Pancreas (tissue), 10 donors: ENCODE measurements at places on chromosomes 13 and 19.

DNA sequence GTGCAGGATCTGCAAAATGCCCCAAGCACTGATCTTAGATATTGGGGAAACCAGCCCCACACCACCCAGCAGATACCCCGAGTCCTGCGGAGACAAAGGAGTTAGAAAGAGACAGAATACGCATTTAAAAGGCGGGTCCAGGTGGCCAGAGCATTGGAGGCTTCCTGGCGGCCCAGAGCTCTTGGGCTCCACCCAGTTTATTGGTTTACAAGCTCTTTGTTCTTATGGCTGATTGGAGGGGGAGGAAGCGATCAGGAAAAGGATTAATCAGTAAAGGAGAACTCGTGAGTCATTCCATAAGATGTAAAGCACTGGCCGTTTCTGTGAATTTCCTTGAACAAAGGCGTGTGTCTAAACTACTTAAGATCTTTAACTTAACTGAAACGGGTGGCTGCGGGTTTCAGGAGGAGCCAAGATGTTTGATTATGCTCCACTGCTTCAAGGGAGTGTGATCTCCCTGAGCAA lies 926 bp downstream of the ZNF587 start:
- no peaks in the 10 kb centered on the region for H3K4me1 ChIP-seq
- no peaks in the 10 kb centered on the region for H3K27me3 ChIP-seq
- H3K4me3 ChIP-seq = peak overlapping the region; percentile 55
- no peak for DNase-seq

DNA sequence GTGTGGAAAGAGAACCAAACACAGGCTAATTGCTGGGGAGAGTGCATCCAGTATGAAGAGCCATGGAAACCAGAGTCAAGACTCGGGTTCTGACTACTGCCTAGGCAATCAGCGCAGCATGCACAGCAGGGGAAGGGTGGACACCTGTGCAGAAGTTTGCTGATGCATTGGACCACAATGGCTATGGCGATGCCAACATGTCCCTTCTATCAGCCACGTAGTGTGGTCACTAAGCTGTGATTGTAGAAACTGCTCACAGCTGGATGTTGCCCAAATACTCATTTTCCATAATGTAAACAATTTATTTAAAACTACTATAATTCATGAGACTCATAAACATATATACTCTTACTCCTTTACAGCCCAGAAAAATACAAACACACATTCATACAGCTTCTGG lies 1718.2 kb downstream of the EFNB2 start:
- H3K4me1 ChIP-seq = no peaks in the 10 kb centered on the region
- no peak for DNase-seq
- no peaks in the 10 kb centered on the region for H3K36me3 ChIP-seq
- no peaks in the 10 kb centered on the region for H3K27me3 ChIP-seq

DNA sequence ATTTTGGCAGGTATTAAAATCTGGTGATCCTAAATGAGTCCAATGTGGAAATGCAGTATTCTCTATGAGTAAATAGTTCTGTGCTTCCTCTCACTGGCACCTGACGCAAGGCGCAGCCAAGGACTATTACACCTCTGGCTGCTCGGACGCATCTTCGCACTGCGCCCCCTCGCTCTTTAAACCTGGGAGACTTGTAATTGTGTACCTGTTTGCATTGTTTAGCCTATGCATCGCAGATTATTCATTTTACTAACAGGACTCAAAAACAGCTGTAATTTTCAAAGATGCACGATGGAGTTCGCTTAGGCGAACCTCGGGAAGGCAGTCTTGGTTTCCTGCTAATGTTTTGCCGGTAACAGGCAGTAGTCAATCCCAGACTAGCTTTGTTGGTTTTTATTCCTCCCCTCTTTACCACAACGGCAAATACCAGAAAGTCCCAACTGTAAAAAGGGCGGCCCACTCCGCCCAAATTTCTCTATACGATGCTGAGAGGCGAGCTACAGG lies 113.2 kb downstream of the KCNRG start:
- no peak overlapping the region for H3K27ac ChIP-seq
- no peaks in the 10 kb centered on the region for H3K4me1 ChIP-seq
- H3K36me3 ChIP-seq = no peaks in the 10 kb centered on the region
- no peak overlapping the region for H3K4me3 ChIP-seq
- H3K27me3 ChIP-seq = peaks cover 47% of the 10 kb centered on the region

DNA sequence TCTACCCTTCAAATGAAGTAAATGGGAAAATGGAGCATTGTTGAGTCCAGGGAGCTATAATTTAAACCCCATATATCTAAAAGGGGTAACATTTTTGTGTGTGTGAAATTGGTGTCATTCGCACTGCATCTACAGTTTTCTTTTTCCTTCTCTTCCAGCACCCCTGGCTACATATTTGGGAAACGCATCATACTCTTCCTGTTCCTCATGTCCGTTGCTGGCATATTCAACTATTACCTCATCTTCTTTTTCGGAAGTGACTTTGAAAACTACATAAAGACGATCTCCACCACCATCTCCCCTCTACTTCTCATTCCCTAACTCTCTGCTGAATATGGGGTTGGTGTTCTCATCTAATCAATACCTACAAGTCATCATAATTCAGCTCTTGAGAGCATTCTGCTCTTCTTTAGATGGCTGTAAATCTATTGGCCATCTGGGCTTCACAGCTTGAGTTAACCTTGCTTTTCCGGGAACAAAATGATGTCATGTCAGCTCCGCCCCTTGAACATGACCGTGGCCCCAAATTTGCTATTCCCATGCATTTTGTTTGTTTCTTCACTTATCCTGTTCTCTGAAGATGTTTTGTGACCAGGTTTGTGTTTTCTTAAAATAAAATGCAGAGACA lies 28.6 kb downstream of the ALOX5AP start:
- H3K36me3 ChIP-seq = no peaks in the 10 kb centered on the region
- H3K27me3 ChIP-seq = no peaks in the 10 kb centered on the region
- H3K27ac ChIP-seq = no peak overlapping the region
- no peak overlapping the region for H3K4me3 ChIP-seq
- DNase-seq = no peak

DNA sequence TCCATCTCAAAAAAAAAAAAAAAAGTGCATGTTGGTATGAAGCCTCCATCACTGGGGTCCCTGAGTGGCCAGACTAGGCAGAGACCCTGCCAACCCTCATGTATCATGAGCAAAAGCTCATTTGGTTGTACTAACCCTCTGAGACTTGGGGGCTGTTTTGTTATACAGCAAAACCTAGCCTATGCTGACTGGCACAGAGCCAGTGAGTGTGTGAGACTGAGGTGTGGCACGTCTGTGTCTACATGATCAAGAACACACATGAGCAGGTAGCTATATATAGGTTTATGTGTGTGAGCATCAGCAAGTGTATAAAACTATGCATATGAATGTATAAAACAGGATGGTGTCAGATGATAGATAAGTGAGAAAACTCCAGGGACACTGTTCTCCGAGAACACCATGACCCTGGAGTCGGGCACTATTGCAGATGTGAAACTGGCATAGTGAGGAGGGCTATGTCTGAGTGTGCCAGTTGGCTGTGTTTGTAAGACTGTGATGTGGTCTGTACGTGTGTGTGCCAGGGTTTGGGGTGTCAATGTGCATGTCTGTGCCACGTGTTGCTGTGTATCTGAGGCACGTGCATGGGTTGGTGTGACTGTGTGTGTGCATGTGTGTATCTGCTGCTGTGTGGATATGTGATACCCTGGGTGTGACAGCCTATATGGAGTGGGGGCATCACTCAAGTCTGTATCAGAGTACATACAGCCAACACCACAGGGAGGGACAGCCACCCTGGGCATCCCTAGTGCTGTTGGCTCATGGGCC lies 44.5 kb downstream of the OLFM2 start:
- no peaks in the 10 kb centered on the region for H3K4me1 ChIP-seq
- no peak overlapping the region for H3K27ac ChIP-seq
- no peak for DNase-seq
- H3K27me3 ChIP-seq = no peaks in the 10 kb centered on the region
- no peaks in the 10 kb centered on the region for H3K36me3 ChIP-seq

DNA sequence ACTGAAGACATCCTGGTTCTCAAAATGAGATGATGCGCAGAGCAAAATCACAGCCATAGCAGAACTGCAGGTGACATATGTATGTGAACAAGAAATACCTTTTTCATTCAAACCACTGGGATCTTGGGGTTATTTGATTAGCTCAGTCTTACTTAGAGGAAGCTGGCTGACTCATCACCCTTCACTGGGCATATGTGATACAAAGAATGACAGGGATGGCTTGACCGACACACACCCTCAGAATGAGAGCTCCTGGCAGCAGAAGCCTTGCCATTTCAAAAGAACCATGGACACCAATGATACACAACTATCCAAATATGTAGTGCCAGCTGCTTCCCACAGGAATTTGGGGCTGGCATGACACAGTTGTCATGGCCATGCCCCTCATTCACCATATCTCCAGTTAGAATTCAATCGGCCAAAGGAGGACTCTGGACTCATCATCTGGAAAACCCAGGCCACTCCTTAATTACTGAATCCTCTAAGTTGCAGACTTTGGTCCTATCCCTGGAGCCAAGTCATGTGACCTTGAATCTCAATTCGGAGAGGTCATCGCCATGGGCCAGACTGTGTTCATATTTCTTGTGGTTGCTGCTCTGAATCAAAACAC lies 115.8 kb downstream of the KATNAL1 start:
- no peak overlapping the region for H3K27ac ChIP-seq
- DNase-seq = no peak
- no peaks in the 10 kb centered on the region for H3K36me3 ChIP-seq
- H3K27me3 ChIP-seq = no peaks in the 10 kb centered on the region
- no peak overlapping the region for H3K4me3 ChIP-seq

DNA sequence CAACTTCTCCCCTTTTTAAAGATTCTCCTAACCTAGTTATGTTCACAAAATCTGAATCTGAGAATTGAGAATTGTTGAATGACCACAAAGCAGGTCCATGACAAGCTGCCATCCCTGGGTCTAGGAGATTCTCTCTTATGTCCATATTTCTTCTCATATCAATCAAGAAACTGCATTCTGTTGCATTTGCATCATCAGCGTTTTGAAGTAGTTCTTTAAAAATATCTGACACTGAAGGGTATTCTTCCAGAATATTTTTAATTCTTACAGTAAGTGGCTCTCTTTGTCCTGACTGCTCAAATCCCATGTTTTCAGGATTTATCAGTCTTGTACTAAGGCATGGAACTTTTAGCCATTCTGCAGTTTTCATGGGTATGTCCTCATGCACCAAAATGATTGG lies 94.3 kb downstream of the SACS start:
- H3K27me3 ChIP-seq = no peaks in the 10 kb centered on the region
- no peak overlapping the region for H3K4me3 ChIP-seq
- no peak for DNase-seq
- H3K36me3 ChIP-seq = peaks cover 9% of the 10 kb centered on the region
- H3K4me1 ChIP-seq = no peaks in the 10 kb centered on the region

- no peaks in the 10 kb centered on the region for H3K27me3 ChIP-seq
- no peak overlapping the region for H3K27ac ChIP-seq
- no peaks in the 10 kb centered on the region for H3K36me3 ChIP-seq
- peaks cover 6% of the 10 kb centered on the region for H3K4me1 ChIP-seq
- no peak for DNase-seq
- no peak overlapping the region for H3K4me3 ChIP-seq
Measured at GRCh38 chr19:17389957-17390664, 3.9 kb downstream of the CCDC194 start.

- peaks cover 18% of the 10 kb centered on the region for H3K36me3 ChIP-seq
- peak; percentile 89 for DNase-seq
- no peaks in the 10 kb centered on the region for H3K27me3 ChIP-seq
- peaks cover 10% of the 10 kb centered on the region for H3K4me1 ChIP-seq
- H3K27ac ChIP-seq = peak overlapping the region; percentile 99
Measured at GRCh38 chr13:30464496-30465342, 1.0 kb downstream of the HMGB1 start.

DNA sequence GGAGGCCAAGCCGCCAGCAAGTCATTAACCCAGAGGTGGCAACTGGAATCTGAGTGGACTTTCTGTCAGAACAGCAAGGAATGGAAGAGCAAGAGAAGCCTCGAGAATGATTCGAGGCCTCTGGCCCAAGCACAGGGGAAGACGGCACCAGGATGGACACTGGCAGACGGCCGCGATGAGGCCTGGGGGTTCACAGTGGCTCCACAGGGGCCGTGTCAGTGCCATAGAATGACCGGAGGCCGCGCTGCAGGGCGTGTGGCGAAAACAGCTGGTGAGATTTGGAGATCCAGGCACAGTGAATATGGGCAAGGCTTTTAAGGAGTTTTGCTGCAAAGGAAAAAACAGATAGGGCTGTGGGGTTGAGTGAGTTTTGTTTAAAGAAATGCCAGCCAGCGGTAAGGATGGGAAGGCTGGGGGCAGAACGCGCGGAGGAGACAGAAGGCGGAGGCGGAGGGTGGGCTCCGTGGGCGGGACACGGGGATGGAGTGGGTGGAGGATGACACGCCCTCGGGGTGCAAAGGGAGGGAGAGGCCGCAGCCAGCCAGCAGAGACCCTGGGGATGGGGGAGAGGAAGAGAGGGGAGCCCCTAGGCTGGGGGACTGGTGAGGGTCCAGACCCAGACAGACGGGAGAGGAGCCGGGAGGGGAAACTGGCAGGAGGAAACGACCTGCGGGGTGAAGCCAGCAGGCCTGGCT lies 130.5 kb downstream of the RNF17 start:
- no peak overlapping the region for H3K27ac ChIP-seq
- no peak for DNase-seq
- H3K27me3 ChIP-seq = no peaks in the 10 kb centered on the region
- H3K4me3 ChIP-seq = no peak overlapping the region
- H3K4me1 ChIP-seq = no peaks in the 10 kb centered on the region

DNA sequence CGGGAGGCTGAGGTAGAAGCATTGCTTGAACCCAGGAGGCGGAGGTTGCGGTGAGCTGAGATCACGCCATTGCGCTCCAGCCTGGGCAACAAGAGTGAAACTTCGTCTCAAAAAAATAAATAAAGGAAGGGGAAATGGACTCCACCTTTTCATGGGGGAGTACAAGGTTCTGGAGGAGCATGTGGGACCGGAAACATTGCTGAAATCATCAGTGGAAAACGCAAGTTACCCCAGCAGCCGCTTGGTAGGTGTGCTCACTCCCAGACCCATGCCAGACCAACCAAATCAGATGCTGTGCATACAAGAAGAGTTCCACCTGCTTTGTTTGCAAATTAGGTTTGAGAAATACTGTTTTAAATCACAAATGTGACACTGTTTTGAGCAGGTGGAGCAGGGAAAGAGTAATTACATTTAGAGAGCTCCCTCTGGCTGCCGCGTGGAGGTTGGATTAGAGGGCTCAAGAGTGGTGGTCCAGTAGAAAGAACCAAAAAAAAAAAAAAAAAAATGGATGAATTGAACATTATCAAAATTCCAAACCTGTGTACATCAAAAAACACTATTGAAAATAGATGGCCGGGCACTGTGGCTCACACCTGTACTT lies 4.9 kb downstream of the ERICH4 start:
- H3K36me3 ChIP-seq = no peaks in the 10 kb centered on the region
- DNase-seq = no peak
- no peaks in the 10 kb centered on the region for H3K27me3 ChIP-seq
- H3K4me1 ChIP-seq = no peaks in the 10 kb centered on the region

GRCh38 chr19:55673889-55674288 lies 1.1 kb upstream of the EPN1 start:
- DNase-seq = no peak
- no peak overlapping the region for H3K27ac ChIP-seq
- no peaks in the 10 kb centered on the region for H3K27me3 ChIP-seq
- H3K36me3 ChIP-seq = peaks cover 7% of the 10 kb centered on the region
- peaks cover 25% of the 10 kb centered on the region for H3K4me1 ChIP-seq
- no peak overlapping the region for H3K4me3 ChIP-seq
